Bronchial epithelial cell (primary cell): ENCODE measurements at places on chromosomes 5 and 9.
A peak's percentile ranks its signal among the peaks of the same experiment; 100 is the strongest.

- DNase-seq: no peak
Measured at GRCh38 chr9:13282998-13283397, 3.5 kb upstream of the MPDZ start.

DNA sequence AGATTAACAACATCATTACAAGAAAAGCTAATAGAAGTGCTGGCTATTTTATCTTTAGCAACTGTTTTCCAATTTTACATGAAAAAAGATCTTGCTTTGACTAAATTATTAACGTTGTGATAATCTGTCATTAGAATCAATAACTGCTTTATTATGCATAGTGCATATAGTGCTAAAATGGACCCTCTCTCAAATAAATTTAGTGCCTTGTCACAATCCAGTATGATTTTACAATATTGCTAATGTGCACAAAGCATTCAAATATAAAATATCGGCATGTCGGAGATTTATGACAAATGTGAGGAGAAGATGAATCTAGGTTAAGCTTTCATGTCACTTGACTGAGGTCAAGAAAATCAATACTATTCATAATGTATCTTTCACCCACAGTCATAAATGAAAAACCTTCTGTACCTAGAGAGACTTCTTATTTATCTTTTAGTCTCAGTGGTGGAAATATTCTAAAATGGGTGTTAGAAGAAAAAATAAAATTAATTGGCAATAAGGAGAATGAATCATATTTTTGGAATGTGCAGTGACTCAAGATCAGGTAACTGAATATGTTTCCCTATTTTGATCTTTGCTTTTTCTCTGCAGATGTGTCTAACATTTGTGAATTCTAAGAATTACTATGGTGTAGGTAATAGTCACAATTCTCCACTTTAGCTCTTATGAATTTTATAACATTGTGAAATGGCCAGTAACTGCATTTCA, 672.9 kb upstream of the GRAMD2B start:
- peak; percentile 50 for DNase-seq

- DNase-seq: peak; percentile 62
Measured at GRCh38 chr5:143920772-143921171, 108.8 kb downstream of the HMHB1 start.

GRCh38 chr9:696332-697323, 144.9 kb upstream of the DMRT1 start:
- DNase-seq: peak; percentile 69

DNA sequence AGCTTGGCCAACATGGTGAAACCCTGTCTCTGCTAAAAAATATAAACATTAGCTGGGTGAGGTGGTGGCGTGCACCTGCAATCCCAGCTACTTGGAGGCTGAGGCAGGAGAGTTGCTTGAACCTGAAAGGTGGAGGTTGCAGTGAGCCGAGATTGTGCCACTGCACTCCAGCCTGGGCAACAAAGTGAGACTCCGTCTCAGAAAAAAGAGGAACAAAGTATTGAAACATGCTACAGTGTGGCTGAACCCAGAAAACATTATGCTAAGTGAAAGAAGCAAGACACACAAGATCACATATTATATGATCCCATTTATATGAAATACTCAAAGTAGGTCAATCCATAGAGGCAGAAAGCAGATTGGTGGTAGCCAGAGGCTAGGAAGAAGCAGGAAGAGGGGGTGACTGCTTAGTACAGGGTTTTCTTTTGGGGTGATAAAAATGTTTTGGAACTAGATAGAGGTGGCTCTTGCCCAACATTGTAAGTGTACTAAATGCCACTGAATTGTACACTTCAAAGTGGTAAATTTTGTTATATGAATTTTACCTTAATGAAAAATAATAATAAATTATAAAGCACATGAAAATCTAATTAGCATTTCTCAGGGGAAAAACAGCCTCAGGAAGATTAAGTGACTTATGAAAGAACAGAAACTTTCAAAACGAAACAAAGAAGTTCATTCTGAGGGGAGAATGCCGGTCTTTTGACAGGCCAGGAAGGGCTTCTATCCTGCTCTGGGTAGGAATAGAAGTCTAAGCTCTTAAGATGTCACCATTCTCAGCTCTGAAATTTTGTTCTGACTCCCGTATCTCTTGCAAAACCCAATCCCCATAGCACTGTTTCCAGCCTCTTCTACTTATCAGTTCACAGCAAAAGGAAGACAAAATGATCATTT, 161.1 kb upstream of the TBCA start:
- DNase-seq: no peak

GRCh38 chr9:14529054-14529453, 164.2 kb downstream of the ZDHHC21 start:
- DNase-seq: no peak

DNA sequence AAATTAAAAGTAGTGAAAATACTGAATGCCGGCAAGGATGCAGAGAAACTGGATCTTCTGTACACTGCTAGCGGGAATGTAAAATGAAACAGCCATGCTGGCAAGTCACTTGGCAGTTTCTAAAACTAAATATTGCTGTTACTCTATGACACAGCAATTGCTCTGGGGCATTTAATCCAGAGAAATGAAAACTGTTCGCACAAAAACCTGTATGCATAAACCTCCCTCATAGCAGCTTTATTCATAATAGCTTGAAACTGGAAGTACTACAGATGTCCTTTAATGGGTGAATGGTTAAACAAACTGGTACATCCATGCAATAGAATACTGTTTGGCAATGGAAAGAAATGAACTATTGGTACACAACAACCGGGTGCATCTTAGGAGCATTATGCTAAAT, 167.2 kb downstream of the ARHGAP26 start:
- DNase-seq: no peak

DNA sequence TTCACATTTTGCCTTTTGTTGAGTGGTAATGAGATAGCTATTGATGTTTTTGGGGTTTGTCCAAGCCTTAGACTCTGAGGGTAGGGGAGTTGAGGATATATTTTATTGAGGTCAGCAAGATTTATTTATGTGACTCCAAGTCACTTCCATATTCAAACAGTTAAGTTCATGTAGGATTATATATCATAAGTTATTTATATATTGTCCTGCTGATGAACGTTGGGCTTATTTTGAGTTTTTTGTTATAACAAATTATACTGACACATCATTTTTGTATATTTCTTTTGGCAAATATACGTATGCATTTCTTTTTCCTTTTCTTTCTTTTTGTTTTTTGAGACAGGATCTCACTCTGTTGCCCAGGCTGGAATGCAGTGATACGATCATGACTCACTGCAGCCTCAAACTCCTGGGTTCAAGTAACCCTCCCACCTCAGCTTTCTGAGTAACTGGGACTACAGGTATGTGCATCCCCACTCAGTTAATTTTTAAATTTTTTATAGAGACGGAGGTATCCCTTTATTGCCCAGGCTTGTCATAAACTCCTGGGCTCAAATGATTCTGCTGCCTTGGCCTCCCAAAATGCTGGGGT, 23.5 kb upstream of the IL12B start:
- peak; percentile 25 for DNase-seq

- DNase-seq: no peak
Measured at GRCh38 chr9:15724016-15724415, 171.2 kb downstream of the CCDC171 start.

DNA sequence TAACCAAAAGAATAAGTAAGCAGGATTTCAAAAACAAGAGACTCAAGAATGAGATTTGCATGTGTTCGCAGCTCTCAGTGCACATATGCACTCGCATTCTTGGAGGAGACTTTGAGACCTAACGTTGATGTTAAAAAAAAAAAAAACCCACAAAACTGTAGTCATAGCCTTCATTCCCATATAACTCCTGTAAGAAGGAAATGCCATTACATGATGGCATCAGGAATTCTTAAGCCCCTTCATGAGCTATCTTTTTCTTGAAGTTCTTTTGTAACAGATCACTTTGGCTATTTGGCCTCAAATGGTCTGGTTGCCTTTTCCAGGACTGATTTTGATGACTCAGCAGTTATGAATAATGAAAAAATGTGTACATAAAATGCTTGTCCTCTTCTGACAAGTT, 113.8 kb downstream of the ALDH1A1 start:
- DNase-seq: peak; percentile 37

DNA sequence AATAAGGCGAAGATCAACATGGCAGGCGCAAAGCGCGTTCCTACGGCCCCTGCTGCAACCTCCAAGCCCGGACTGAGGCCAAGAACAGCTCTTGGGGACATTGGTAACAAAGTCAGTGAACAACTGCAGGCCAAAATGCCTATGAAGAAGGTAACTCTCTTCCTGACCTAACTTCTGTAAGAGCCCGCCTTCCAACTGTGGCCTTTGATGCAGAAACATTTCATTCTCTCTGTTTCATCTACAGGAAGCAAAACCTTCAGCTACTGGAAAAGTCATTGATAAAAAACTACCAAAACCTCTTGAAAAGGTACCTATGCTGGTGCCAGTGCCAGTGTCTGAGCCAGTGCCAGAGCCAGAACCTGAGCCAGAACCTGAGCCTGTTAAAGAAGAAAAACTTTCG, 979 bp downstream of the CCNB1 start:
- DNase-seq: no peak

DNA sequence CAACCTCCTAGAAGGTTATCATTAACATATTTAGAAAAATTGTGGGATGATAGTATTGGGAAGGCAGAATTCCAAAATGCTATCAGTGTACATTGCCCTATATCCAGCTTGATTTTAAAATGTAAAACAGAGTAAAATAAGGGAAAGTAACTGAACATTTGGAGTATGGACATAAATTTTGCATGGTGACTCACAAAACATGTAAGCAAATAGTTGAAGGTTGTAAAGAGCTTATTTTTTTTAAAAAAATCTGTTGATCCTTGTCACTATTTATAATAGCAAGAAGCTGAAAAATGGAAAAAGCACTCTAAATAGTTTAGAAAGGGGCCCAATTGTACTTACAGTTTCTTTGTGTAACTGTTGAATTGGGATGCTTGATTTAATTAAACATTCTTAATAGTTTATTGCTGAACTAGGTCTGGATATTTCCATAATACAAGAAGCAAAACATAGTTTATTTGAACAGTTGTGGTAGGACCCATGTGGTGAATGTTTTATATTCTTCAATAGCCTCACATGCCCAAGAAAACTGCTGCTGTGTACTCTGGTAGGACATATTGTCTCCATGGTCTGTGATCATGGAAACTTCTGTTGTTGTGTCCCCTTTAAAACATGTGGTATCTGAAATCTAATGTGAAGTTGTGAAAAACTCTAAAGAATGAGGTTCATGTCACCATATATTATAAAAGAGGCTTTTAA, 82.4 kb downstream of the NNT start:
- no peak for DNase-seq

DNA sequence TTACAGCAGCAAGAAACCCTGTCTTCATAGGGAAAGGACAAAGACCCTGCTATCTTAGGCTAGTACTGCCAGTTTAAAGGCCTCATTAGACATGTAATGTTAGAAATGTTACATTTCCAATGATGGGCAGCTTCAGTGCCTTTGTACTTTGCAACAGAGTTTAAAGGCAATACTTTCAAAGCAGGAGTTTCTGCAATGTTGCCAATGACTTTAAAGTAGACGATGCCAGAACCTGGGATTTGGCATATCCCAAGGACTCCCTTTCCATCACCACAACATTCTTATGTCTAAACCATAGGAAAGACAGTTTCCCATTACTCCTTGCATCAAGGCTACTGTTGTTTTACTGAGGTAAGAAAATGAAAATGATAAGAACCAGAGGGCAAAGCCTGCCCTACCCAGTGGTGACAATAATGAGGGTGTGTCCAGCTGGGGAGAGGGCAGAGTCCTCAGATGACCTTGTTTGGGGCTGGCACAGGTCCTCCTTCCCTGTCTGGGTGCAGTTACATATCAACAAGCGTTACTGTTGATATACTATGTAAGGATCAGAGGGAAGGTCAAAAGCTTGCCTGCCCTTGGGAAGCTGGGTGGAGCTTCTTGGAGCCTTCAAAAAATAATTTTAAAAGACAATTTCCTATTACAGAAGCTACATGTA, 27.5 kb upstream of the MLANA start:
- no peak for DNase-seq

GRCh38 chr5:158922816-158923215, 176.9 kb downstream of the EBF1 start:
- DNase-seq: no peak

GRCh38 chr9:76592974-76593347, 134.0 kb downstream of the GCNT1 start:
- no peak for DNase-seq

- no peak for DNase-seq
Measured at GRCh38 chr9:123756484-123757106, 173.3 kb downstream of the DENND1A start.
